ENCODE measurements at places on chromosomes 6 and 20.

DNA sequence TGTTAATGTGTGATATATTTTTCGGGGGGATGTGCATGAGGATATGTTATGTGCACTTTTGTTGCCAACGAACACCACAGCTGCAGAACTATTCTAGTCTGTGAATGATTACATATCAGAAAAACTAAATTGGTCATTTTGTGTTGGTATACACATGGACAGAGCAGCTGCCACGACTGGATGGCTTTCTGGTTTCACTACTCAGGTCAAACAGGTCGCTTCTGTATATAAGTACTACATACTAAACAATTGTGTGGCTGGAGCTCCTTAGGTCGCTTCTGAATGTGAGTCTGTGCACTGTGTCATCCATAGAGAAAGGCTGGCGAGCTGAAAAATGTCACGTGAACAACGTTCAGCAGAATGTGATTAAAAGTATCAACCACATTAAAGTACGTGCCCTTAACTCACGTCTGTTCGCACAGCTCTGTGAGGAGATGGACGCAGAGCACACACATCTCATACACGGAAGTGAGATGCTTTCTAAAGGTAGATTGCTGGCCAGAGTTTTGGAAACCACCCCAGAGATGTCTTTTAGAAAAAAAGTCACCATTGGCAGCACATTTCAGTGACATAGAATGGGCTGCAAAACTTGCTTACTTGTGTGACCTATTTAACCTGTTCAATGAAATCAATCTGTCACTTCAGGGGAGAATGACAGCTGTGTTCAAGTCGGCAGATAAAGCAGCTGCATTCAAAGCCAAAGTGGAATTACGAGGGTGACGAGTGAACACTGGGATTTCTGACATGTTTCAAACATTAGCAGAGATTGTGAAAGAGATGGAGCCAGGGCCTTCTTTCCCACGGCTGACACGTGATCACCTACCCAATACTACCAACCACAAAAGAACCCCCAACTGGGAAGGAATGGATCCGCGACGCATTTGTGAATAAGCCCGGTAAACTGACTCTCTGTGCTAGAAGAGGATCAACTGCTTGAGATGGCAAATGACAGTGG is 176.6 kb downstream of the PDE10A start:
- DNase-seq, result no peak

- DNase-seq, result no peak
Observed at GRCh38 chr6:56757588-56757984, 114.9 kb upstream of the DST start.

- DNase-seq, result no peak
Observed at GRCh38 chr20:3612795-3613572, 50.2 kb downstream of the GFRA4 start.

DNA sequence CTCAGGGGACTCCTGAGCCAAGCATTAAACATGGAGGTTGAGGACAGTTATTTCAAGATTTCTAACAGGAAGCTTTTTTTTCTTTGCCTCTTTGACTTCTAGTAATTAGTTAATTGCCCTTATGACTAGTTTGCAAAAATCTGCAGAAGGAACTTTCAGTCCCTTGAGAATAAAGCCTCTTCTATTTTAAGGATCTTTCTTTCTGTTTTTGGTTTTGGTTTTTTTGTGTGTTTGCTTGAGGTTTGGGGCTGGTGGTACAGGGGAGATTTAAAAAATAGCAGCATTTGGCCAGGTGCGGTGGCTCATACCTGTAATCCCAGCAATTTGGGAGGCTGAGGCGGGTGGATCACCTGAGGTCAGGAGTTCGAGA is 259.3 kb downstream of the BMP7 start:
- no peak for DNase-seq

GRCh38 chr20:62309198-62309944 is 6.6 kb downstream of the ADRM1 start:
- DNase-seq, result no peak
